ENCODE measurements at places on chromosomes 5 and 9. TPM values are rescaled to one million over a fixed set of nuclear protein-coding genes. Genes with fewer than 3 reads are reported as not detected.
A peak's percentile ranks its signal among the peaks of the same experiment; 100 is the strongest.

Gene KIAA0825
- polyA plus RNA-seq = 3.7 TPM

Gene C5orf58
- polyA plus RNA-seq = 0.22 TPM

Gene FGD3
- 6.2 TPM for polyA plus RNA-seq

Gene SPAAR
- polyA plus RNA-seq = 1.8 TPM

Gene SLC6A19
- polyA plus RNA-seq = 77.3 TPM

Gene WHRN
- polyA plus RNA-seq = 11.0 TPM

Gene LRRC19
- polyA plus RNA-seq = 18.9 TPM

DNA sequence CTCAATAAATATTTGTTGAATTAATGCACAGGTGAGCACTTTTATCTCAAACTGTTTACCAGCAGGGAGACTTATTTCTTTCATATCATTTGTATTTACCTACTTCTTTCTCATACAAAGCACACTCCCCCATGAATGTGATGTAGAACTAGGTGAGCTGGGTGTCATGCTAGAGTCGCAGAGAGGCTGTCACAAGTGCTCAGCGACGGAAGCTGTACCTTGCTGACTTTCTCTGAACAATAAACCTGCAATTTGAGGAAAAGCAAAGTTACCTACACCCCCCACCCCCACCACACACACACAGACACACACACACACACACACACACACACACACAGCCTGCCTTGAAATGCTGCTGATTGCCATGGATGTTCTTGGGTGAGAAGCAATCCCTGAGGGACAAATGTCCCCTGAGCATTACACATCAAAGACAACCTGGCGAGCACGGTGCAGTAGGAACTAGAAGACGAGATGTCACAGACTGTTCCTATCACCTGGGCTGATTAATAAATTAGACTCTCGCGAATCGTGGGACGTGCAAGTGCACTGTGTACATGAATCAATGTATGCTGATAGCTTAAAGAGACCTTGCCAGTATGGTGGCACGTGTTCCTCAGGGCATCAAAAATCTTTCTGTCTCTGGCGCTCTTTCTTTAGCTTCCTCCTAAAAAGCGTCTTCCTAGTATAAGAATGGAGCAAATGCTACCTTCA is 66.1 kb downstream of the BRINP1 start:
- DNase-seq = no peak

- DNase-seq = peak; percentile 4
Measured at GRCh38 chr5:163190784-163191183, 246.6 kb upstream of the CCNG1 start.

GRCh38 chr9:29126783-29127182 is 1553.5 kb upstream of the C9orf72 start:
- DNase-seq = no peak

- DNase-seq = no peak
Measured at GRCh38 chr9:99143655-99144054, 38.7 kb downstream of the TGFBR1 start.

- DNase-seq = no peak
Measured at GRCh38 chr5:10652151-10652550, 88.3 kb downstream of the ANKRD33B start.

- DNase-seq = no peak
Measured at GRCh38 chr5:58383448-58383847, 76.4 kb downstream of the PLK2 start.

GRCh38 chr5:117743337-117743736 is 1168.7 kb upstream of the SEMA6A start:
- DNase-seq = no peak

DNA sequence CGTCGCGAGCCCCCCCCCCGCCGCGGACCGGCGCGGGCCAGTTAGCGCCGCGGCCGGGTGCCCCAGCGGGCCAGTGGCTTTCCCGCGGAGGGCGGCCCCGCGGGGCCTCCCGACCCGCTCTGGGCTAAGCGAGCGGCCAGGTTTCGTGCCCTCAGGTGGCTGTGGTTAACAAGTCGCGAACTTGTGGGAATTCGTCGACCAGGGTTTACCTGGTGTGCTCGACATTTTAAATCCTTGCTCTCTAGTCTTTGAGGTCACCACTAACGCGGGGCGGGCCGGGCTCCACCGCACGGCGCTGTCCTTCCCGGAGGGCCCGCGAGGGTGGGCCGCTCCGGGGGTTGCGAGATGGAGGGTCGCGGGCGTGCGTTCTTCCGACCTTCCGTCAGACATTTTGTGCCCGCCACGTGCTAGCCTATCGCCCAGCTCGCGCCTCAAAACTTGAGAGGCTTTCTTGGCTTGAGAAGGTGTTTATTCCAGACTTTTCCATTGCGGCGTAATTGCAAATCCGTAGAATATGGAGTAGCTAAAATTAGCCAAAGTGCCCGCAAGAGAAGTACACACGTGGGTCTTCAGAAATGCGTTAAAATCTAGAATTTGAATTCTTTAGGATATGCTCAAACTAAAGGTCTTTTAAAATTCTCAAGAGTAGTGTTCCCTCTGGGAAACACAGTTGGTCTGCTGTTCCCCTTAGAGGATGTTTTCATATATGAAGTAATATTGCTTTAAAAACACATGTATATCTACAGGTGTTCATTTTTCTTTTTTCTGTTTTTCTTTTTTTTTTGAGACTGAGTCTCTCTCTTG is 2.1 kb downstream of the ANP32B start:
- peak; percentile 23 for DNase-seq

- DNase-seq = no peak
Measured at GRCh38 chr9:113986931-113987330, 91.2 kb downstream of the AMBP start.
